Activated naive CD4-positive, alpha-beta T cell treated with anti-CD3 and anti-CD28 coated beads, Interleukin-2, amount 10 ng/mL, durations not matched to agents 7 days and 5 days (primary cell): ENCODE measurements at places on chromosomes 6 and 20.
A peak's percentile ranks its signal among the peaks of the same experiment; 100 is the strongest.

GRCh38 chr20:63166193-63167020 is 49.5 kb downstream of the YTHDF1 start:
- no peak overlapping the region for H3K27ac ChIP-seq
- no peak for DNase-seq
- H3K36me3 ChIP-seq, result no peaks in the 10 kb centered on the region
- H3K4me1 ChIP-seq, result no peaks in the 10 kb centered on the region
- H3K27me3 ChIP-seq, result peaks cover 15% of the 10 kb centered on the region
- H3K4me3 ChIP-seq, result no peak overlapping the region

DNA sequence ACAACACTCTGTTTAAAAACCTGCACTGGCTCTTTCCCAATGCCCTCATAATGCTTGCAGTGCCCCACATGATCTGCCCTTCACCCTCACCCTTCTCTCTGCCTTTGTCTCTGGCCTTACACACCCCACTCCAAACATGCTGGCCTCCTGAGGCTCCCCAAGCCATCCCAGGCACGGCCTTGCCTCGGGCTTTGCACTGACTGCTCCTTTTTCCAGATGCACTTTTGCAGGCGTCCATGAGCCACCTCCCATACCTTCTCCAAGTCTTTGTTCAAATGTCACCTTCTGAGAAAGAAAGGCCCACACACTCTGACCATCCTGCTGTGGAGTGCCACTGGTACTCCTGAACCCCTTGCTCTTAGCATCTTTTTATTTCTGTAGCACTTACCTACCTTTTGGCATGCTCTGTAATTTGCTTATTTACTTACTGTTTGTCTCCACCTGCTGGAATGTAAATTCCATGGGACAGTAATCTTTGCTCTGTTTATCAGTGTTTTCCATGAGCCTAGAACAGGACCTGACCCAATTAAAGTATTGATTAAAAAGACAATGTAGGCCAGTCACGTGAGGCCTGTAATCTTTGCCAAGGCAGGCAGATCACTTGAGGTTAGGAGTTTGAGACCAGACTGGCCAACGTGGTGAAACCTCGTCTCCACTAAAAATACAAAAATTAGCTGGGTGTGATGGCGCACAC is 30.7 kb downstream of the GFRA4 start:
- no peak overlapping the region for H3K27ac ChIP-seq
- no peaks in the 10 kb centered on the region for H3K36me3 ChIP-seq
- no peaks in the 10 kb centered on the region for H3K27me3 ChIP-seq
- H3K4me1 ChIP-seq, result peaks cover 4% of the 10 kb centered on the region

GRCh38 chr6:70841112-70841511 is 115.7 kb downstream of the B3GAT2 start:
- H3K4me3 ChIP-seq, result no peak overlapping the region
- H3K27me3 ChIP-seq, result no peaks in the 10 kb centered on the region
- H3K27ac ChIP-seq, result no peak overlapping the region

- no peaks in the 10 kb centered on the region for H3K4me1 ChIP-seq
- no peak for DNase-seq
Measured at GRCh38 chr6:63789699-63790098, 154.1 kb downstream of the PHF3 start.

- H3K4me1 ChIP-seq, result no peaks in the 10 kb centered on the region
- no peaks in the 10 kb centered on the region for H3K36me3 ChIP-seq
- H3K4me3 ChIP-seq, result no peak overlapping the region
- H3K27ac ChIP-seq, result no peak overlapping the region
- H3K27me3 ChIP-seq, result peaks cover 13% of the 10 kb centered on the region
- no peak for DNase-seq
Measured at GRCh38 chr20:60239956-60240355, 281.7 kb downstream of the CDH26 start.

DNA sequence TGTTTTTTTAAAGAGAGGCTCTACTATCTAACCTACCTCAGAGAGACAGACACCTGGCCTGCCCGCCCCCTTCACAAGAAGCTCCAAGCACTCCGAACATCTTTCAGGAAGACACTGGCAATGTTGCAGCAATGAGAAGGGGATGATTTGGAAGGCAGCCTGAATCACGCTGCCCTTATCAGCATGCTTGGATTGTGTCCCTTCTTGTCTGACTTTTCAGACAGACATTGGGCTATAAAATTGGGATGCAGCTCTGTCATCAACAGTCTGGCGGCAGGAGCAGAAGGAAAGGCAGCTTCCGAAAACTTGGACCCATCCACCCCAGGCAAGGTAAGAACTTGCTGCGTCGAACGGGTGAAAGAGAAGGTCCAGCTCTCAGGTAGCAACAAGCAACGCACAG is 56.0 kb downstream of the CDK5RAP1 start:
- peaks cover 3% of the 10 kb centered on the region for H3K36me3 ChIP-seq
- no peak overlapping the region for H3K4me3 ChIP-seq
- H3K27me3 ChIP-seq, result no peaks in the 10 kb centered on the region
- H3K27ac ChIP-seq, result no peak overlapping the region

GRCh38 chr6:43883847-43884651 is 114.0 kb downstream of the VEGFA start:
- H3K27me3 ChIP-seq, result peaks cover 23% of the 10 kb centered on the region
- H3K36me3 ChIP-seq, result no peaks in the 10 kb centered on the region
- H3K27ac ChIP-seq, result no peak overlapping the region
- H3K4me1 ChIP-seq, result no peaks in the 10 kb centered on the region
- DNase-seq, result no peak

GRCh38 chr6:1267057-1267732 is 44.7 kb upstream of the FOXQ1 start:
- no peaks in the 10 kb centered on the region for H3K36me3 ChIP-seq
- H3K4me1 ChIP-seq, result no peaks in the 10 kb centered on the region
- no peak overlapping the region for H3K4me3 ChIP-seq
- peaks cover 4% of the 10 kb centered on the region for H3K27me3 ChIP-seq
- no peak overlapping the region for H3K27ac ChIP-seq
- no peak for DNase-seq

GRCh38 chr6:44399991-44400390 is 12.5 kb downstream of the CDC5L start:
- no peak for DNase-seq
- no peak overlapping the region for H3K27ac ChIP-seq
- H3K4me1 ChIP-seq, result peaks cover 15% of the 10 kb centered on the region
- H3K36me3 ChIP-seq, result peaks cover 59% of the 10 kb centered on the region
- H3K27me3 ChIP-seq, result no peaks in the 10 kb centered on the region
- no peak overlapping the region for H3K4me3 ChIP-seq

DNA sequence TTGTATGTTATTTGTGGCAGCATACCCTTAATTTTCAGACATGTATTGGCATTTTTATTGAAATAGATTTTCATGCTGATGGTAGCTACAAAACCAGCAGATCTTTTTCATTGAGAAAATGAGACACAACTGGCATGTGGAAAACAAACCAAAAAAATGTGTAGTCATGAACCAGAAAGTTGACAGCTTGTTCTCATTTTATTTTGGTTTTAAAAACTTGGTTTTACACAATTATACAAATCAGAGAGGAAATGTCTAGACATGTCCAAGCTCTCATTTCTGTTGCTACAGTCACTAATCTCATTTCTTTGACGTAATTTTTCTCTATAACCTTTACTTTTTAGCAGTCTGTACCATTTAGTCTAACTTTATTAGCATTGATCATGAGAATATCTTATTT is 85.4 kb downstream of the GRIK2 start:
- H3K4me3 ChIP-seq, result no peak overlapping the region
- H3K27ac ChIP-seq, result no peak overlapping the region
- no peak for DNase-seq

DNA sequence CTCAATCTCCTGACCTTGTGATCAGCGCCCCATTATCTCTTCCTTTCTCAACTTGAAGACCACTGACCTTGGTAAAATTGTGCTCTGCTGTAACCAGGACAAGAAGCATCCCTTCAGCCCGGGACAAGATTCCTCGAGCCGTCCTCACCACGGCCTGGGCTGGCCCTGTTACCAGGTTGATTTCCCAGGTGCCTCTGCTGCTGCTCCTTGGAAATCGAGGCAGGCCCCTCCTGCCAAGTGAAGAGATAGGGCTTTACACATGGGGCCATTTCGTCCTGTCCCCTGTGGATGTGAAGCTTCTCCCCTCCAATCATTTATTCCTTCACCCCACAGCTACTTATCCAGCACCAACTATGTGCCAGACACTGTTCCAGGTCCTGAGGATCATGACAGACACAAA is 21.5 kb downstream of the RAB44 start:
- H3K4me3 ChIP-seq, result no peak overlapping the region
- no peaks in the 10 kb centered on the region for H3K36me3 ChIP-seq
- no peaks in the 10 kb centered on the region for H3K4me1 ChIP-seq
- H3K27me3 ChIP-seq, result peaks cover 43% of the 10 kb centered on the region
- H3K27ac ChIP-seq, result no peak overlapping the region
- no peak for DNase-seq

- no peak overlapping the region for H3K27ac ChIP-seq
- no peak overlapping the region for H3K4me3 ChIP-seq
- H3K4me1 ChIP-seq, result no peaks in the 10 kb centered on the region
- peak; percentile 24 for DNase-seq
- no peaks in the 10 kb centered on the region for H3K27me3 ChIP-seq
- H3K36me3 ChIP-seq, result no peaks in the 10 kb centered on the region
Measured at GRCh38 chr6:29112135-29112534, 4.3 kb downstream of the OR2J3 start.

GRCh38 chr20:62358171-62359042 is 8.7 kb downstream of the LAMA5 start:
- no peaks in the 10 kb centered on the region for H3K36me3 ChIP-seq
- peaks cover 21% of the 10 kb centered on the region for H3K27me3 ChIP-seq
- no peak overlapping the region for H3K4me3 ChIP-seq
- no peak overlapping the region for H3K27ac ChIP-seq
- DNase-seq, result no peak
- no peaks in the 10 kb centered on the region for H3K4me1 ChIP-seq

DNA sequence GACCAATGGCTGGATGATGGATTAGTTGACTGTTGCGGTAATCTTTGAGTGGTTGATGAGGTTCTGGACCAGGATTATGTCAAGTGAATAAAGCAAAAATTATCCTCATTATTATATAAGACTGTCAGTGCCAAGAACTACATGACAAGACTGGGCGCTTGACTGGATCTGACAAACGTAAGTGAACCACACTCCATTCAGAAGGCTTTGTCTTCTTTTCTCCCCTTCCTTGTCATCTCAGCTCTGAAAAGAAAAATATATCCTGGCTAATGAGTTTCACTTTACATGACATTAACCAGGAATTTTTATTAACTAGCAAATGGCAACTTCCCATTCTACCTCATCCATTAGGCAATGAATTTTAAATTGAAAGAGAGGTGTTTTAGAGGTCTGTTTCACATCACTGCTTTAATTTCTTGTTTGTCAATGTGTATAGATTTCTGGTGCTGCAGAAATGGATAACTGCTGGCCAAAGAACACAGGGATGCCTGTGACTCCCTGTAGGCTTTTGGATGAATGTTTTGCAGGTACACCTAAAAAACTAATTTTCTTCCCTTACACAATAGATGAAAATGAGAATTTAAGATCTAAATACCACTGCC is 150.1 kb downstream of the ELOVL4 start:
- no peaks in the 10 kb centered on the region for H3K4me1 ChIP-seq
- H3K27ac ChIP-seq, result no peak overlapping the region
- no peaks in the 10 kb centered on the region for H3K36me3 ChIP-seq
- no peaks in the 10 kb centered on the region for H3K27me3 ChIP-seq

DNA sequence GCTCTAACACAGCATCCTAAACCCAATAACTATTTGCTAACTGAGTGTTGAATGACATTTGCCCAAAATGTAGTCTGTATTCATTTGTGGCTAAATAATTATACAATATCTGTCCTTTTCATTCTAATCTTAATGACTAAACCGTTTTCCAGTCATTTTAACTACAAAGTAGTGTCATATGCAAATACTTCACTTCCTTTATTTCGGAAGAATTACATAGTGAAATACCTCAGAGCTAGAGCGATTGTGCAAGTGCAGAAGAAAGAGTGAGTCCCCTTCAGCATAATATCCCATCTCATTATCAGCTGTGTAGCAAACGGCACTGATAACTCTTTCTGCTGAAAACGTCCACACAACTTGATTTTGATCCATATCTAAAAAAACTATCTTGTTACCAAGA is 66.2 kb downstream of the ROS1 start:
- H3K27ac ChIP-seq, result no peak overlapping the region
- no peak for DNase-seq
- no peaks in the 10 kb centered on the region for H3K36me3 ChIP-seq
- no peaks in the 10 kb centered on the region for H3K4me1 ChIP-seq

GRCh38 chr6:2579804-2580570 is 170.7 kb downstream of the MYLK4 start:
- peaks cover 33% of the 10 kb centered on the region for H3K27me3 ChIP-seq
- no peak overlapping the region for H3K27ac ChIP-seq
- no peaks in the 10 kb centered on the region for H3K4me1 ChIP-seq
- no peak overlapping the region for H3K4me3 ChIP-seq
- no peaks in the 10 kb centered on the region for H3K36me3 ChIP-seq
- no peak for DNase-seq

GRCh38 chr6:167571550-167571949 is 246.7 kb downstream of the TTLL2 start:
- no peaks in the 10 kb centered on the region for H3K4me1 ChIP-seq
- no peaks in the 10 kb centered on the region for H3K36me3 ChIP-seq
- no peak for DNase-seq
- peaks cover 4% of the 10 kb centered on the region for H3K27me3 ChIP-seq
- no peak overlapping the region for H3K27ac ChIP-seq
- H3K4me3 ChIP-seq, result no peak overlapping the region

- no peak overlapping the region for H3K27ac ChIP-seq
- peaks cover 7% of the 10 kb centered on the region for H3K4me1 ChIP-seq
- H3K36me3 ChIP-seq, result no peaks in the 10 kb centered on the region
- H3K27me3 ChIP-seq, result no peaks in the 10 kb centered on the region
Measured at GRCh38 chr6:145705561-145705960, 29.8 kb downstream of the EPM2A start.

- H3K4me3 ChIP-seq, result no peak overlapping the region
- no peaks in the 10 kb centered on the region for H3K36me3 ChIP-seq
- peaks cover 19% of the 10 kb centered on the region for H3K4me1 ChIP-seq
- H3K27ac ChIP-seq, result no peak overlapping the region
Measured at GRCh38 chr6:105838171-105838570, 248.0 kb upstream of the PRDM1 start.

GRCh38 chr20:32134026-32134425 is 24.5 kb downstream of the TM9SF4 start:
- H3K27me3 ChIP-seq, result no peaks in the 10 kb centered on the region
- H3K36me3 ChIP-seq, result peaks cover 8% of the 10 kb centered on the region
- DNase-seq, result no peak
- H3K4me1 ChIP-seq, result no peaks in the 10 kb centered on the region

DNA sequence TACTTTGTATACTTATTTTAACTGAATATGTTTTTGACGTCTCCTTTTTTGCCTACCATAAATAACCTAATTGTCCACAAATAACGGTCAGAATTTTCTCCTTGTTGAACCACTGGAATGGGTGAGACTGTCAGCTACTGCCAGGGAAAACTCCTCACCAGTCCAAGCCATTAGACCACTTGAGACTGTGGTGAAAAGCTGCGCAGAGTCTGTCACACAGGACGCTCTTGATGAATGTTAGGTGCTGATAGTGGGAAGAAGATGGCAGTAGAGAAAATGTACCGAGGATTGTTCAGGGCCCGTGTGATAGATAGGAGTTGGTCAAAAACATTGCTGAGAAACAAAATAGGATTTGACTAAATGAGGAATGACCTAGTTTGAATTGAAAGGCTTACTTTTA is 75.6 kb upstream of the KIF25 start:
- H3K36me3 ChIP-seq, result peaks cover 3% of the 10 kb centered on the region
- DNase-seq, result no peak
- no peak overlapping the region for H3K27ac ChIP-seq
- H3K27me3 ChIP-seq, result no peaks in the 10 kb centered on the region
- no peak overlapping the region for H3K4me3 ChIP-seq
